ENCODE measurements at places on chromosomes 12 and 14. TPM values are rescaled to one million over a fixed set of nuclear protein-coding genes. Genes with fewer than 3 reads are reported as not detected.

DNA sequence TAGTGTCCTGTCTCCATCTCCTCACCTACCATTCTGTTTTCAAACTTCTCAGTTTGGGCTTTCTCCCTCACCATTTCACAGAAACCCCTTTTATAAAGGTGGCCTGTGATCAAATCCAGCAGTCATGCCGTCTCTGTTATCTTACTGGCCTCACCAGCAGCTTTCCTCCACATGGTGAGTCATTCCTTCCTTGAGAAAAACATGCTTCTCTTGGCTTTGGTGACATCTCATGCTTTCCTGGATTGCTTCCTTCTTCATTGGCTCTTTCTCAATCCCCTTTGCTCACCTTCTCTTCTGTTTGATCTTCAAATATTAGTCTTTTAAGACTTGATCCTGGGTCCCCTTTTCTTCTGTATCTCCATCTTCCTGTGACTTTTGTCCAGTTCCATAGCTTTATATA is 164.9 kb downstream of the ANO4 start:
- peak; percentile 7 for DNase-seq
- no peaks in the 10 kb centered on the region for H3K27me3 ChIP-seq
- H3K27ac ChIP-seq: no peak overlapping the region
- H3K4me1 ChIP-seq: no peaks in the 10 kb centered on the region

Gene LGALS3
- 333 TPM for total RNA-seq

GRCh38 chr12:62435303-62436163 is 31.1 kb upstream of the MON2 start:
- 0 out of 2 replicates have a peak, but pooled peaks cover 5% of the 10 kb centered on the region for H3K27me3 ChIP-seq
- no peak overlapping the region for H3K27ac ChIP-seq
- no peaks in the 10 kb centered on the region for H3K36me3 ChIP-seq
- peak overlapping the region; percentile 70 for H3K4me3 ChIP-seq
- H3K4me1 ChIP-seq: no peaks in the 10 kb centered on the region

Gene VWF
- not detected for total RNA-seq

DNA sequence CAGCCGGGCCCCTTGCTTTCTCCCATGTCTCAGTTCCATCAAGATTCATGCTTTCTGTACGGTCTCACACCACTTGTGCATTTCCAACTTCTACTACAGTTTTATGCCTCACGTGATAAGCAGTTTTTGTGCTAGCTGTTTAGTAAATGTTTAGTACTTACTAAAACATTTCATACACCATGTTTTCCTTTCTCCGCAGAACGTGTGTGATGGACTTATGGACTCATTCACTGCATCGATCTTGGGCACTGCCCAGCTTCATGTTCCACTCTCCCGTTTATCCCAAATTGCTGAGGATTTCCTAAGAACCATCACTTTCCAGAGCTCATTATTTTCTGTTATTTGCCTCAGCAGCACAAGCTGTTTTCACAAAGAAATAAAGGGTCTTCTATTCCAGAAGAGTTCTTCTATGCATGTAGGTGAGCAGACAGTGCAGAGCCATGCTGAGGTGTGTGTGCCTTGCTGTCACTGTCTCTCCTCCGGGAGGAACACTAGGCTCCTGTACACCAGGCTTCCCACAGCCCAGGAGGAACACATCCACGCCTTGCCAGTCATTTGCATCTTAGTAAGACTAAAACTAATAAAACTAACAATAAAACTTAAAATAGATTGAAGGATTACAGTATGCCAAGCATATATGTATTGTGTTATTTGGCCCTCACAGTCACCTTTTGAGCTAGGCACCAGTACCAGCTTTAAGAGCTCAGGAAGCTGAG is 90.3 kb upstream of the EEA1 start:
- H3K4me1 ChIP-seq: peaks cover 22% of the 10 kb centered on the region
- no peak overlapping the region for H3K4me3 ChIP-seq
- H3K27me3 ChIP-seq: no peaks in the 10 kb centered on the region
- no peak for DNase-seq
- H3K36me3 ChIP-seq: no peaks in the 10 kb centered on the region
